ENCODE measurements at places on chromosomes 5 and 9.

- DNase-seq, result no peak
Measured at GRCh38 chr5:99955006-99955405, 580.2 kb upstream of the FAM174A start.

- no peak for DNase-seq
Measured at GRCh38 chr5:138065102-138065501, 18.7 kb upstream of the WNT8A start.

- no peak for DNase-seq
Measured at GRCh38 chr5:88813805-88814575, 69.0 kb downstream of the MEF2C start.

DNA sequence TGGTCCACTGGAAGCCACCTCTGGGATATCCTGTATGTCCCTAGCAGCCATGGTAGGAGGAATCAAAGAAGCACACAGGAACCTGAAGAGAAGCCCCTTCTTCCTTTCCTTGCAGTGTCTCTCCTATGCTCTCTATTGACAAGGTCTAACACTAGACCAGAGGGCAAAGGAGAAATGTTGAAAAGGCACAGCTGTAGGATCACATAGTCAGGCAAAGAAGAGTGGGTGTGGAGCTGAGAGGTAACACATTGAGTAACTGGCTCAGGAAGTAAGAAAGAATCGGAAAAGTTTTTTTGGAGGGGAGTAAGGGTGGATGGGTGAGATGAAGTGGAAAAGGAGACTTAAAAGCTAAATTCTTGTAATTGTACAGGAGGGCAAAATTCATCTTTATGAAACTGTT lies 100.1 kb downstream of the FOCAD start:
- no peak for DNase-seq

DNA sequence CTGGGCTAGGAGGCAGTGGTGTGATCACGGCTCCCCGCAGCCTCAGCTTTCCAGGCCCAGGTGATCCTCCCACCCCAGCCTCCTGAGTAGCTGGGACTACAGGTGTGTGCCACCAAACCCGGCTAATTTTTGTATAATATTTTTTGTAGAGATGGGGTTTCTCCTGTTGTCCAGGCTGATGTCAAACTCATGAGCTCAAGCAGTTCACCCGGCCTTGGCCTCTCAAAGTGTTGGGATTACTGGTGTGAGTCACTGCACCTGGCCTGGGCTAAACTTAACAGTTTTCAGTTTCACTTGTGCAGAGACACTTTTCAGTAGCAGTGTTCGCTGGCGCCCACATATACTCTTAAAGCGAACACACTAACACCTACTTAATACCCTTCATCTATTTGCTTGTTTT lies 205.6 kb upstream of the ZNF608 start:
- no peak for DNase-seq

DNA sequence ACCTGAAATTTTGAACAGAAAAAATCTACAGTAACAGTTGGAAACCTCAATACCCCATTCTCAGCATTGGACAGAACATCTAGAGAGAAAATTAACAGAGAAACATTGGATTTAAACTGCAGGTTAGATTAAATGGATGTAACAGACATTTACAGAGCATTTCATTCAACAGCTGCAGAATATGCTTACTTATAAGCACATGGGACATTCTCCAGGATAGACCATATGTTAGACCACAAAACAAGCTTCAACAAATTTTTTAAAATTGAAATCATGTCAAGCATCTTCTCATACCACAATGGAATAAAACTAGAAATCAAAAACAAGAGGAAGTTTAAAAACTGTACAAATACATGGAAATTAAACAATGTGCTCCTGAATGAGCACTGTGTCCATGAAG lies 316.3 kb downstream of the FAM170A start:
- DNase-seq, result no peak

- no peak for DNase-seq
Measured at GRCh38 chr5:177320879-177321278, 9.2 kb upstream of the MXD3 start.

DNA sequence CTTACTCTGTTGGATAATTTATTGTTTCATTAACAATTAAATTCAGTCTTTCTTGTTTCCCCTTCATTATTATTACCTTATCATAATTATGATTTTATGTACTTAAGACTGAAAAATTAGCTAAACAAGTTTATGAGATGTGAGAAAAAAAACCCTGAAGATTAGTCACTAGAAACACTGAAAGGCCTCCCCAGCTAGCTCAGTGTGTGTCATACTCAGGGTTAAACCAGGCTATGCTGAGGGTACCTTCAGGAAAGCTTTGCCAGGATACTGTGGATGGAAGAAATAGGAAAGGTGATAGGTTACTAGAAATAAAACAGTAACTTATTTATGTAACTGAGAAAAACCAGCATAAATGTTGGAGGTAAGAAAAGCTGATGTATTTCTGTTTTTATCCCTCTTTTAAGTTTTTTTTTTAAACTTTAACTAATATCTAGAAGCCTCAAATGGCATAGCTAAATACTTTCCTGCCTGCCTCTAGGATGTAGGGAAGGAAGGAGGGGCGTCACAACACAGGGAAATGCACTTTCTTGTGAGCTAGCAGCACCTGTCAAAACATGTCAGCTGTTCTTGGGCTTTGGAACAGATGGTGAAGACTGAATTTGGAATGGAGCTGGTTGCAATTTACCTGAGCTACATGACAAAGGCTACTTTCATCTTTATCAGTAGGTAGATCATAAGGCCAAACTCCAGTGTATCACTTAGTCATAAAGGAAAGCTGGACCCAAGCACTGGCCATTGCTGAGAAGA lies 24.2 kb downstream of the NMRK1 start:
- no peak for DNase-seq

DNA sequence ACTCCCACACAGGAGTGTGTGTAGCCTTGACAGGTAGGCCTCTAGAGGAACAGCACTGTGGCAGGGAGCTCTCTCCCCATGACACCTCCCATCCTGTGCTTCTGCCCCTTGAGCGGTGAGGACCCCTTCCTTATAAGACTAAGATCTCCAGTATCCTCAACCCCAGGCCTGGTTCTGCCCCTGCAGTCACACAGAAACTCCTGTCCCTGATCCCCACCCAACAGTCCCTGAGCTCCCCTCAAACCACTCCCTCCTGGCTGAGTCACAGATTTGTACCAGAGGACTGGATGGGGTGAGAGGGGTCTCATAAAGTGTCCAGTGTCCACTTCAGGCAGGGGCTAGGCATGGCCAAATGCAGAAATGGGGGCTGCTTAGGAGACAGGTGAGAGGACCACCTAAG lies 47.8 kb upstream of the CDKN2AIPNL start:
- DNase-seq, result no peak

- peak; percentile 17 for DNase-seq
Measured at GRCh38 chr5:8905021-8905420, 640.9 kb downstream of the SEMA5A start.

DNA sequence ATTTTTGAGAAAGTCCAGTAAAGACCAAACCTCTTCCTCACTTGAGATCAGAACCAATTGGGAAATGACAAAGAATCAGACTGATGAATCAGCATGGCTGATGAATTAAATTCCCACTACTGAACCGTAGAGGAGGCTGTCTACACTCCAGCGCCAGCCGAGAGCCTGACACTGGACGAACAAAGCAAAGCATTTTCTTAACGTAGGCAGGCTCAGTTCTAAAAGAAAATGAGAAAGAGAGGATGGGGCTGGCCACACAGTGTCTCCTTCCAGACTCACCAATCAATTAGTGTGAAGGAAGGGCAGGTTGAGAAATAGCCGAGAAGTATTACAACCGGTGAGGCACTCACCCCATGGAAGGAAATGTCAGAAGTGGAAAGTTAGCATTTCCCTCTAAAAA lies 49.4 kb downstream of the ITGA1 start:
- DNase-seq, result no peak

DNA sequence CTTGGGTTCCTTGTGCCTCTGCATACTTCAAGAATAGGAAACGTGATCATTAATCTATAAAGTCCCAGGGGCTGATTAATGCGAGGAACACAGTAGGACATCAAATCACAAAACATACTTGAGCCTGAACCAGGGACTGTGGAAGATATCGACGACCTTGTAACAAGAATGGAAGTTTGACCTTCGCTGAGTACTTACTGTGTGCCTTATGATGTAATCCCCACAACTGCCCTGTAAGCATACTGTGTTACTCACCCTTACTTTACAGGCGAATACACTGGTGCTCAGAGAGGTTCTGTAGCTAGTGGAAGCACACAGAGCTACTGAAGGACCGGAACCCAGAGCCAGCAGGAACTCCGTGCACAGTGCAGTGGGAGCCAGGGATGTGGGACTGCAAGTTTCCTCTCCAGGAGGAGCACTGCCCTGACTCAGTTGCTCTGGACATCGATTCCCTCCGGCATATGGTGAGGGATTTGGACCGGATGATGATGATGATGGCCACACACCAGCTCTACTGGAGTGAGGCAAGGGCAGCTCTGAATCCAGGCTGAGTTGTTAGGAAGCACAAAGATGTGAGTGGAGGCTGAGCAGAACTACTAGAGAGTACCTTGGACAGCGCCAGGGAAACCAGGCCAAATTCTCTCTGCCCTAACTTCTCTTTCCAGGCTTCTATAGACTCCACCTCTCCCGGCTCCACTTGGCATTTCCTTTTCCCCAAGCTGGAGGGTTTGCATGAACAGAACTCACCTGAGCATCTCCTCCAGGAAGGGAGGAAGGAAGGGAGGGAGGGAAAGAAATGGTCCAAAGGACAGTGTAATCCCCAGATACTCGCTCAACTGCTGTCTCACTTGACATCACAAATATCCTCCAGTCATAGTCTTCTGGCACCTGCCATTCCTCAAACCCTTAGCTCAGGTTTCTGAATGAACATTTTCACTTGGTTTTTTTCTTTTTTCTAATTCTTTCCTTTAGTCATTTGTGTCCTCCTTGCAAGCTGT lies 1.5 kb upstream of the GABBR2 start:
- DNase-seq, result peak; percentile 66

DNA sequence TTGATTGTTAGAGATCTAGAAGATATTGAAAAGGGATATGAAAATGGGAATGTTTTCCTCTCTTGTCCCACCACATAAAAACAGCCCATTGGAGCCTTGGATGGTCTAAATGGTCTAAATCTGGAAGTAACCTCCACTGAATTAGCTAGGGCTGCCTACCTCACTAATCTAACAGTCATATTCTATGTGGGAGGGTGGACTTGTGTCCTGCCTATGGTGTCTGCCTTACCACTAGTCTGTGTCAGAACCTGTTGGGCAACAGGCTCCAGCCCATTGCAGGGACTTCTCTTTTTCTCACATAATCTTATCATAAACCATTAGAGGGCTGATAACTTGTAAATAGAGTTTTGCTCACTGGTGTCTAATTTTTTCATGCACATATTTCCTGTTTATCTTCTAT lies 548.8 kb upstream of the CDH18 start:
- no peak for DNase-seq

GRCh38 chr5:180382926-180383325 lies 29.8 kb upstream of the GFPT2 start:
- no peak for DNase-seq

DNA sequence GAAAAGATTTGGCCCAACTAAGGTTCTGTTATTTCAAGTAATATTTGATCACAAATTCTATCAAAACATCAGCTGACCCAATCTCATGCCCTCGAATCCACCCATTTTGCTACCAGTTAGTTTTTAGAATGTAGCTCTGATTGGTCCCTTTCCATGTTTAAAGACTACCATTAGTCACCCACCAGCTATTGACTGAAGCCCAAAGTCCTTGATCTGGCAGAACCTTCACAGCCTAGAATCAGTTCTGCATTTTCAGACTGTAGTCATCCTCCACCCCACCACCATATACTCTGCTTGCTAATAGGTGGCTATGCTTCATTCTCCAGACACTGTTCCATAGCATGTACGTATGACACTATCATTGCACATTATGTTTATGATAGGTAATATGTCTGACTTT lies 182.2 kb upstream of the TARS1 start:
- no peak for DNase-seq

GRCh38 chr9:85639675-85640186 lies 102.0 kb downstream of the AGTPBP1 start:
- no peak for DNase-seq

DNA sequence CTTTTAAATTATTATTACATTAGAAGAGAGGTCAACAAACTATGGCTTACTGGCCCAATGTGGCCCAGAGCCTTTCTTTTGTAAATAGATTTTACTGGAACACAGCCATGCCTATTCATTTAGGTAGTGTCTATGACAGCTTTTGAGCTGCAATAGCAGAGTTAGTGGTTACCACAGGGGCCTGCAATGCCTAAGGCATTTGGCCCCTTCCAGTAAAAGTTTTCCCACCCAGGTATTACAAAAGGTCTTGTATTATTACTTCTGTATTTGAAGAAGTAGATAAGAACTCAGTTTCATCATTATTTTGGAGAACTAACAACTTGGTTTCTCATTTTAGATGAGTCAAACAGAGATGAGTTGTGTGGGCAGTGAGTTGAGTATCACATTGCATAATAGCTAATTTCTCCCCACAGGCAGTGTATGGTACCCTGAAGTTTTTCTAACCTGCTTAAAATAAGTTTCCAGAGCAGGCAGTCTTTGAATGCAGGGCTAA lies 9.5 kb downstream of the MTRR start:
- DNase-seq, result no peak

DNA sequence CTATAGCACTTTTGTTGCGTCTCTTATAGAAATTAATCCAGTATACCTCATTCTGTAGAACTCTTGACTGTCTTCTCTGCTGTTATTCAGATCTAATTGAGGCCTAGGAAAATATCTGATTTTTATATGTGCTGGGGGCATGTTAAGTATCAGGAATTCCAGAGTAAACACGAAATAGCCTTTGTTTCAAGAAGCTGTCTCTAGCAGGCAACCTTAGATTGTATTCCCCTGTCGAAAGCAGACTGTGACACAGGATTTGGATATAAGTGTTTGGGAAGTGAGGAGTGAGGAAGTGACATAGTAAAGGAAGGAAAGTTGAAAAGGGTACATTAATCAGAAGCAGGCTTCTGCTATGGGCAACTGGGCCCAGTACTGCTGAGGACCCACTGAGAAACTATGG lies 72.1 kb upstream of the RASA1 start:
- no peak for DNase-seq

- no peak for DNase-seq
Measured at GRCh38 chr5:10949856-10950630, 189.0 kb upstream of the DAP start.

DNA sequence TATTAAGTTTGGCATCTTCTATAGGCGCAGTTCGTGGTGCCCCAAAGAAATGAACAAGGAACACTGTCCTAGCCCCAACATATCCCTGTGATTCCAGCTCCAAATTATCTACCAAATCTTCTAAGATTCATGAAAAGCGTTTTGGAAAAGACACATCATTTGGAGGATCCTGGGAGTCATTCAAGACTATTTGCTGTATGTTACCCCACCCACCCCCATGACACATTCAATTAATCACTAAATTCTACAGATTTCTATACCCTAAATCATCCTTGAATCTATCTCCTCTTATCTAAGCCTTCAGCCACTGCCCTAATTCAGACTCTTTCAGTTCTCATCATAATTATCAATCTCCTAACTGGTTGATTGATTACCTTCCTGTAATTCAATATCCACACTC lies 5.5 kb upstream of the RUSC2 start:
- no peak for DNase-seq

DNA sequence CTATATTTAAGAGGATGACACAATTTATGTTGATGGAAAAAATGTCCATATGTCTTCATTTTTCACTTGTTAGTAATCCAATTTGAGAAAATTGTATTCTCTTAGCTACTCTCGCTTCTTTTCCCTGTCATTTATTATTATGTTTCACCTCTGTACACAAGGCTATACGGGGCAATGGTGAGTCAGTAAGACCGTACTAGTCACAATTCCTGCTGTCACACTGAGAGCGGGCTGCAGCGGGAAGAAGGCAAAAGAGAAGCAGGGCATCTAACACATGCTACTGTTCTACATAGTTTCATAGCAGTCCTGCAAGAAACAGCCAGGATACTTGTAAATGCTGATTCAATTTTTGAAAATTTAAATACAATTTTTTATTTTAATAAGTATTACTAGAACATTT lies 23.3 kb upstream of the PRDM9 start:
- DNase-seq, result no peak

All from renal pelvis (tissue), 12 donors.